ENCODE measurements at places on chromosomes 1 and 21.

GRCh38 chr1:50700214-50700613 lies 259.9 kb downstream of the FAF1 start:
- no peak for DNase-seq

DNA sequence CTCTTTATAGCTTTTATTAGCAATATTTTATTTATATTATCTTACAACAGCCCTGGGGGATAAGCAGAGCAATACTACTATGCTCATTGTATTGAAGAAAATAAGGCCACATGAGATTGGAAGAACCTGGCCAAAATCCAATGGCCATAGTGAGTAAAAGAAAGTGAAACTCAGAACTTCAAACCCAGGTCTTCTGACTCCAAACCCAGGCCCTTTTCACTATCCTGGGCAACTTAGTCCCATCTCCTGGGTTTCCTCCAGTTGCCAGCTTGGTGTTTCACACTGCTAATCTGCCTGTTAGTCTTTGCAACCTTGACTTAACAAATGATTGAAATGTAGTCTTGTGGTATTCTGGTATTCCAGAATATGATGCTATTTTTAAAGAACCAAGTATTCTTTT lies 22.4 kb upstream of the EXO1 start:
- DNase-seq = no peak

DNA sequence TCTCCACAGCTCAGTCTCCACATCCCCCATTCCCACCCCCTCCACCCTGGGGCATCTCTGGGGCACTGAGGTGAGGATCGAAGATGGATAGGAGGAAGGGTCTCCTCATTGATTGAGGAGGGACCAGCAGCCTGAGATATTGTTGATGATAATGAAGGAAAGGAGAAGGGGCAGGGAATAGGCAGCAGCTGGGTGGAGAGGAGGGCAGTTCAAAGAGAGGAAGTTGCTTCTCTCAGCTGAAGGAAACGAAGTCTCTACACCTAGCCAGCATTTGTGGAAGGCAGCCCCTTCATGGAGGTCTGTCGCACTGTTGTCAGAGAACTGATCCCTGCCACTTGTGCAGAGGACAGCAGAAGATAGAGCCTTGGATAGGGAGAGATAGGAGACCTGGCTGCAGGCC lies 5.7 kb downstream of the KNCN start:
- no peak for DNase-seq

DNA sequence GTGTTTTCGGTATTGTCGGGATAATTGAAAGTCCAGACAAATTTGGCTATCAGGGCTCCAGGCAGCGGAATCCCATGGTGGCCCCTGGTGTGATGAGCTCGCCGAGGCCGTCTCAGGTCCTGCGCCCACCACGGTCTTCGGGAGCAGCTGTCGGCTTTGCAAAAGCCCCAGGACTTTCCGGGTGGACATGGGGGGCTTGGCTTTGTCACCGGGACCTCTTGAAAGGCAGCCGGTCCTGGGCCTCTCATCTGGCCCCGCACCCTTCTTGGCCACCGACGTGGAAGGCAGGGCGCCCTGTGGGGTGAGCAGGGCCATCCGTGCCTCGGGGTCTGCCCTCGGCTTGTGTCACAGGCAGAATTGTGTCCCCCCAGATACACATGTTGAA lies 87.1 kb upstream of the ACTRT2 start:
- DNase-seq = no peak

DNA sequence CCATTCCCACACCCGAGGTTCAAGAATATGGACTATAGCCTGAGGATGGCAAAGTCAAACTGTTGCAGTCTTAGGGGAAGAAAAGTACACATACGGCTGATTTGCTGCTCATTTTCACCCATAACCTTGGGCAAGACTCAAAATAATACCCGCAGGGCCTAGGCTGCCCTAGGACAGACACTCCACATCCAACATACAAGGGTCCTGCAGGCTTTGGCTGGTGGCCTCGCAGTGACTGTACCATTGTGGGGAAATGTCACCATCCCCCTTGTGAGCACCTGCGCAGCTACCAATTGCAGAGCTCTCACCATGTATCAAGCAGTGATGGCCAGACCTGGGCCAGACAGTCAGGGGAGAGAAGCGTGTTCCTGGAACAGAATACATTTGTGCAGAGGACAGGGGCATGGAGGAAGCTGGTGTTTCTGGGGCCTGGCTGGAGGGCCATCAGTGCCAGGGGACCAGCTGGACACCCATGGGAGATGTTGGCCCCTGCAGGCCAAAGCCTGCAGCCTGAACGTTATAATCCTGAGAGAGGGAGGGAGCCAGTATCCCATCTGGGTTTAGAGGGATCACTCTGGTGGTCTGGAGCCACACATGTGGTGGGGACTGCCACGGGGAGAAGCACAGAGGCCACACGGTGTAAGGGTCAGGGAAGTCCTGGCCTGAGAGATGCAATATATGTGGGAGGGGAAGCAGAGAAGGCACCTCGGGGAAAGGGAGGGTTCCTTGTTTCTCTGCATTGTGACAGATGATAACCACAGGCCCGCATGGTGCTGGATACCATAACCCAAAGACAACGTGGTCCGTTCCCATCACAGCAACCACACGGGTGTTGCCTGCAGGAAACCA lies 101.2 kb downstream of the GLIS1 start:
- DNase-seq = no peak

- DNase-seq = no peak
Observed at GRCh38 chr1:236618507-236618906, 14.2 kb upstream of the HEATR1 start.

DNA sequence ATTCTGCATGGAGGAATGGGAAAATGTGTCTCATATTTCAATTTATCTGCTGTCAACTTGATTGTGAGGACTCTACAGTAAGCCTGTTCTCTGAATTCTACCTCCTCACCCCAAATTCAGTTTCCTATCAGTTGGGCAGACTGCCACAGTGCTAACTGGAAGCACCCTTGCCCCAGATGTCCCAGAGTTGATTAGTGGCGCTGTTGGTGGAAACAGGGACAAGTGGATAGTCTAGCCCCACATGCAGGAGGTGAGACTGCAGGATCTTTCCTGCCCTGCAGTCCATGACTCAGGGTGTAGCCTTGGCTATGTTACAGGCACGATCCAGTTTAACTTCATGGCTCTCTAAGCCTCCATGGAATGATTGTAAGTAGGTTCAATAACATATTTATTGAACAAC lies 22.1 kb downstream of the ADAM30 start:
- DNase-seq = no peak

GRCh38 chr1:198271467-198271866 lies 114.7 kb downstream of the NEK7 start:
- no peak for DNase-seq

DNA sequence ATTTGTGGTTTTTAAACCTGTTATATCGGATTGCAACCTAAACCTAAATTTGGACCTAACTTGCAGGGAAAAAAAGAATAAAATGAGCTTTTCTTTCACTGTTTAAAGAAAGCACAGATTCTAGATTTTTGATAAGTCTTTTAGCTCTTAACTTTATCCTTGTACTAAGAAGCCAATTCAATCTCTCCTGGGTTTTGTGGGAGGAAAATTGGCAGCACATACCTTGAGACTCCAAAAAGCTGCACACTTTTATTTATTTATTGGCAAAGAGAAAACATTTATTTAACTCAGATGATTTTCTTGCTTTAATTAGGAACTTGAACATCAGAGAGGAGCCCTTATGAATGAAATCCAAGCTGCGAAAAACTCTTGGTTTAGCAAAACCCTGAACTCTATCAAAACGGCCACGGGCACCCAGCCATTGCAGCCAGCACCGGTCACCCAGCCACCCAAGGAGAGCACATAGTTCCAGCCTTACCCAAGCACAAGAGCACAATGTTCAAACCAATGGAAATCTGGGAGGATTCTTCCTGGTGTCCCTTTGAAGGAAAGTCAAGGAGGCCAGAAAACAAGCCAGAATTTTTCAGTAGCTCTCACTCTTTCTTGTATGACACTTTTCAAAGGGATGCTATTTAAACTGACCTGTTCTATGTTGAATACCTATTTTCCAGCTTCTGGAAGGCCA lies 10.1 kb upstream of the CACYBP start:
- DNase-seq = no peak

DNA sequence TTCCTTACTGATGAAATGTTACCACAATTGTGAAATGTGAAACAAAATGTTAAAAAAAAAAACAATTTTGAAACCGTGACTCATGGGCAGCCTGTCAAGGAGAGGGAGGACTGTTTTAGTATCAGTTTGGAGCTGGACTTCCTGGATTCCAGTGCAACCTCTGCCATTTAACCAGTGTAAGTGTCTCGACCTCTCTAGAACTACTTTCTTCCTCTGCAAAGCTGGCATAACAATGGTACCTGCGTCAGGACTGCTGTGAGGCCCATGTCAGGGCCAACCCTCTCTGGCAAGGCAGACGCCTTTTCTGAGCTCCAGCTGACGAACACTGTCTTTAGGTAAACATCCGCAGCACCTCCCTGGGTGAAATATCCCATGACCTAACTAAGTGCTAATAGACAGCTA lies 20.9 kb downstream of the URB1 start:
- no peak for DNase-seq

- no peak for DNase-seq
Observed at GRCh38 chr1:203028784-203029553, 2.7 kb downstream of the PPFIA4 start.

DNA sequence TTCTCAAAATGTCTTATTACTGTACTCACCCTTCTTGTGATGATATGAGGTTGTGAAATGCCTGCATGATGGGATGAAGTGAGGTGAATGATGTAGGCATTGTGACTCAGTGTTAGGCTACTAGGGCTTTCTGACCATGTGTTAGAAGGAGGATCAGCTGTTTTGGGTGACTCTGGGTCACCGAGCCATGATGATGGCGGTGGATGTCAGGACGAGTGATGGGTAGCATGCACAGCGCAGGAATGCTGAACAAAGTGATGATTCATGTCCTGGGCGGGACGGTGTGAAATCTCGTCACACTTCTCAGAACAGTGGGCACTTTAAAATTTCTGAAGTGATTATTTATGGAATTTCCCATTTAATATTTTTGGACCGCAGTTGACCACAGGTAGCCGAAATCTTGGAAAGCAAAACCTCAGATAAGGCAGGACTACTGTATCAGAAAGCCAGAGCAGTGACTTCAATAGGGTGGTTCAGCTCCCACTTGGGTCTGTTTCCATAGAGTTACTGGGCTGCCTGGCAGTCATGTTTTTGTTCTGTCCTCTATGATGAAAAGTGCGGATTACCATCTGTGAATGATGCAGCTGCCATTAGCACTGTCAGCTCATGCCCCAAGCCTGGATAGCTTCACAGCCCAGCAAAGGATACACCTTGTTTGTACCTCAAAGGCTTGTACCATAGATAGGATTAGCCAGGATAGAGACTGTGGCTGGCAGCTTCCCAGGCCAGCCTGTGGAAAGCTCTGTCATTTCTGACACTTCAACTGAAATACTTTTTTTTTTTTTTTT lies 26.6 kb downstream of the IL6R start:
- DNase-seq = peak; percentile 61

- peak; percentile 87 for DNase-seq
Observed at GRCh38 chr1:41672173-41672572, 187.7 kb upstream of the EDN2 start.

DNA sequence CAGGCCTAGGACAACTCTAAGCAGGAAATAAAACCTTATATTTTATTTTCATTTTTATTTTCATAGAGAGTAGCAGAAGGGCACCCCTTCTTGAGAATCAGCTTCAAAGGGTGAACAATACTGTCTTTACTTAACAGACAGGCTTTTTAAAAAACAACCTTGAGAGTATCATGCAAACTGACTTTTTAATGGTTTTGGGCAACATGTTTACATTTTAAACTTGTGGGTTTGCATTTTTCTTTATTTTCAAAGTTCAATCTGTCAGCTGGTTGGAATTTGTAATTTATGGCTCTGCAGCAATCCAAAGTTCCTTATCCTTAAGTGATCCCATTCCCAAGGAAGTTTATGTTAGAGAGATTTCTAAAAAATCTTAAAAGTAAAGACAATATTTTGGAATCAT lies 392.3 kb upstream of the ADAMTS5 start:
- DNase-seq = no peak

DNA sequence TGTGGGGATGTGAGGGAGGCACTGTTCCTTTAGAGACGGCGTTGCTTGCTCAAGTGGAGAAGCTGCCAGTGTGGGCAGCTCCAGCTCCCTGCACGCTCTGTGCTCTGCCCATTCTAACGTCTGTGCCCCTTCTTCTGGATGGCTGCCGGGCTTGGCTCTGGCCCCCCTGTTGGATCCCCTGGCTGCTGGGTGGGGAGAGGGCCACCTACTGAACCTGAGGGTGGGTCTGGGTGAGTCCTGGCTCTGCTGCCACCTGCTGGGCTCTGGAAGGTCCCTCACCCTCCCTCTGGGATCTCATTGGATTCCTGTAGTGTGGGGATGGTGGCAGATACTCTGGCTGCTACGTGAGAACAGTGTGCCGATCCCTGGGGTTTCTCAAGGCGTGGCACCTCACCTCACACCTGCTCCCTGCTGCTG lies 5.0 kb downstream of the PFKL start:
- peak; percentile 78 for DNase-seq

DNA sequence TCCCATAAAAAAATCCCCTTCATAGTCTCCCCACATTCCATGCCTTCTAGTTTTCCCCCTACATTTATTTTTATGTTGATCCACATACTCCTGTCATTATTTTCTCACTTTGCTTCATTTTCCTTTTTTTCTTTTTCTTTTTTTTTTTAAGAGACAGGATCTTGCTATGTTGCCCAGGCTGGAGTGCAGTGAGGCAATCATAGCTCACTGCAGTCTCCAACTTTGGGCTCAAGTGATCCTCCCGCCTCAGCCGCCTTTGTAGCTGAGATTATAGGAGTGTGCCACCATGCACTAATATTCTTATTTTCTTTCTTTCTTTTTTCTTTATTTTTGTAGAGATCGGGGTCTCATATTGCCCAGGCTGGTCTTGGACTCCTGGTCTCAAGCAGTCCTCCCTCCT lies 7.8 kb downstream of the RNF2 start:
- no peak for DNase-seq

GRCh38 chr1:206577626-206578025 lies 34.6 kb downstream of the EIF2D start:
- DNase-seq = no peak

- no peak for DNase-seq
Observed at GRCh38 chr21:45747233-45747766, 103.8 kb downstream of the PCBP3 start.

DNA sequence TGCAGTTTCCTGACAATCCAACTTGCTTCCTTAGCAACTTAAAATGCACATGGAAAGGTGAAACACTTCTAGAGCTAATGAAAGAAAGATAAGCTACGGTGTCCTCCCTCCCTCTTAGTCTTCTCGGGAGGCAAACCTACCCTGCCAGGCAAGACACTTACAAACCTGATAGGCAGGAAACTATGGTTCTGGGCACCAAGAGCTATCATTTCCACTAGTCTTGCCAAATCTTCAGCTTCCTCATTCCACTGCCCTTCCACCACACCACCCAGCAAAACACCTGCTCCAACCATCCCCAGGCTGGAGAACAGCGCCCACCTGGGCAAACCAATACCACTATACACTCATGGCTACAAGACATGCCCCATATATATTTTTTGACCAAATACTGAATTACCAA lies 15.2 kb downstream of the NDC1 start:
- no peak for DNase-seq

- DNase-seq = no peak
Observed at GRCh38 chr1:40110389-40110788, 13.3 kb upstream of the PPT1 start.

All from H54 (cell line).